T-helper 2 cell treated with Interferon-gamma antibody and Interleukin-4, amounts not matched to agents 5 μg/mL and 100 μg/mL, for 36 hours (primary cell): ENCODE measurements at places on chromosomes 6 and 20.

DNA sequence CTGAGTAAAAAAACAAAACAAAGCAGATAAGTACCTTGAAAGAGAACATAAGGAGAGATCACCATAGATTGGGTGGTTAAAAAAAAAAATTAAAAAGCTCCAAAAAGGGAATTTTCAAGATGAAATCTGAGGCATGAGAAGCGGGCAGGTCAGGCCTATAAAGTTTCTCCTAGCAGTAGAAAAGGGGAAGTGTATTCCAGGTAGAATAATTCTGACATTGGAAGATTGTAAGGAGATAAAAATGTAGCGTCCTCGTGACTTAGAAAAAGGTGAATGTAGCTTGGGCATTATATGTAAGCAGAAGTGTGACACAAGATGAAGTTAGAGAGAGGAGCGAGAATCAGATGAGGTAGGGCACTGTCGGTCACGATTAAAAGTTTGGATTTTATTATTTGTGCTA lies 9.1 kb upstream of the ADGRB3 start:
- DNase-seq, result no peak

GRCh38 chr20:63955281-63955826 lies 862 bp downstream of the UCKL1 start:
- peak; percentile 51 for DNase-seq

GRCh38 chr6:7142918-7143475 lies 35.2 kb downstream of the RREB1 start:
- no peak for DNase-seq

DNA sequence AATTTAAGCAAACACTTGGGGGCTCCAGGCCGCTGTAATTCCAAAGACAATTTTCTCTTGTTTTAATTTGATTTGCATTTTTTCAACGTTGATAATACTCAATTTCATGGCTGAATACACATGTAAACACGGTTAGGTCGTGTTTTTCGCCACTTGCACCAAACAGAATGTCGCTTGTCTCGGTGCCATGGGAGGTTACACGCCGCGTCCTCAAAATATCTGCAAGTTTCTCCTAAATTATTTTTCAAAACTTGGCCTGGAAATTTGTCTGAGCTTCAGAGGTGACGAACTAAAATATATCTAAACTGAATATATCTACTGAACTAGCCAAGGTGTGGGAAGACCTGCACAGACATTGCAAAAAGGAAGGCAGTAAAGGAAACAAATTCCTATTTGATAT lies 15.0 kb downstream of the FOXA2 start:
- no peak for DNase-seq

DNA sequence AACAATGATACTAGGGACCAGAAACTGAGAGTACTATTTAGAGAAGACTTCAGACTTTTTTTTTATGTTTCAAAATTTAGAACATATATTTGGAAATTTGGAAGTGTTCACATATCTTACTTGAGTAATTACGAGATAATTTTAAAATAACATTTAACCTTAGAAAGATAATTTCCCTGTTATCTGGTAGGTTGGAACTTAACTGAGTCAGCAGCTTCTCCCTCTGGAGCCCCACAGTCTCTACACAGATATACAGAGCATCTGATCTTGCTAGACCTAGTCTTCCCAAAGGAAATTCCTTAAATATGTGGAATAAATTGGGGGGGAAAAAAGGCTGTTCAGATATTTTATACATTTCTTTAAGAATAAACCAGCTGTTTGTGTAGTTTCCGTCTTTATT lies 48.6 kb downstream of the TSPYL4 start:
- no peak for DNase-seq

- DNase-seq, result no peak
Measured at GRCh38 chr6:135073756-135074393, 19.3 kb upstream of the HBS1L start.

DNA sequence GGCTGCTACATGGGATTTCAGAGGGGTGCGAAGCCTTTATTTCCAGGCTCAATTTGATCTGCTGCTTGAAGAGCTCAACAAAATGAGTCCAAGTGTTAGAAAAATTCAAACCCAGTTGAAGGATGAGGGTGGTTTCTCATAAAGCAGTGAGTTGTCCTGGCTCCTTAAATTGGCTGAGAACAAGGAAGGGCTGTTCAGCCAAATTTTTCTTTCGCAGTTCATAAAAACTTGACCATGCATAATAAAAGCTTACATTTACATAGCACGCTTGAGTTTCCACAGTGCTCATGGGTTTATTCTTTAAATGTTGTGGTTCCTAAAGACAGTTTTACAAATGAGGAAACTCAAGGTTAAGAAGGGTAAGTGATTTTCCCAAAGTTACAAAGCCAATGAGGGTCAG lies 174.4 kb upstream of the FOXA2 start:
- DNase-seq, result no peak

GRCh38 chr20:49620364-49621240 lies 52.7 kb upstream of the PTGIS start:
- peak; percentile 58 for DNase-seq

DNA sequence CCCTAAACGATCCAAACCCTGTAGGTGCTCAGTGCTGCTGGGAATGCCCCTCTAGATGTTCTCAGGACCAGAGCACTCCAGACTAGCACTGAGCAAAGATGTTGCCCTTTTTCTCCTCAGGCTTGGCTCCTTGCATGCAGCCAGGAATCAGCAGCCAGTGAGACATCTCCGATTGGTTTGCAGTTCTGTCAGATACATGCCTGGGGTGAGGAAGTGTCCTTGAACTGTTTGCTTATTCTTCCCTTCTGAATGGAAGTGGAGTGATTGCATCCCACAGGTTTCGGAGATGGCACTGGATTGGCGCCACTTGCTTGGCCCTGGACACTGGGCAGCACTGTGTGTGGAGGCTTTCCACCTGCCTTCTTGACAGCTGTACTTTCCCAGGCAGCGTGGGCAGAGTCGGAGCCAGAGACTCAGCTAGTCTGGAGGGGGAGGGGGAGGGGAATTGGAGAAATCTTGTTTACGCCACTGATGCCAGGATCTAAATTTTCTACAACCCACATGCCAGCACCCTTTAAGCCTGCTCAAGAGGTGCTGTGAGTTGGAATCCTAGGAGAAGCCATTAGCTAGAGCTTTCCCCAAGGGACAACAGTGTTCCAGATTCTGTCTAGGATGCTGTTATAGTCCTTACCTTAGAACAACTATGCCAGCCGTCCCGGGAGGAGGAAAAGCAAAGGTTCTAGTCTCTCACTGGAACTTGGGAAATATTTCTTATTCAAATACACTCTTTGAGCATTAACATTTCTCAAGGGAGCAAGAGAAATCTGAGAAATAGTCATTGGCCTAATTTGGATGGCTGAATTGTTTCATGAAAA lies 49.2 kb upstream of the SASH1 start:
- DNase-seq, result no peak

GRCh38 chr20:48716086-48716485 lies 111.7 kb downstream of the PREX1 start:
- DNase-seq, result peak; percentile 42

DNA sequence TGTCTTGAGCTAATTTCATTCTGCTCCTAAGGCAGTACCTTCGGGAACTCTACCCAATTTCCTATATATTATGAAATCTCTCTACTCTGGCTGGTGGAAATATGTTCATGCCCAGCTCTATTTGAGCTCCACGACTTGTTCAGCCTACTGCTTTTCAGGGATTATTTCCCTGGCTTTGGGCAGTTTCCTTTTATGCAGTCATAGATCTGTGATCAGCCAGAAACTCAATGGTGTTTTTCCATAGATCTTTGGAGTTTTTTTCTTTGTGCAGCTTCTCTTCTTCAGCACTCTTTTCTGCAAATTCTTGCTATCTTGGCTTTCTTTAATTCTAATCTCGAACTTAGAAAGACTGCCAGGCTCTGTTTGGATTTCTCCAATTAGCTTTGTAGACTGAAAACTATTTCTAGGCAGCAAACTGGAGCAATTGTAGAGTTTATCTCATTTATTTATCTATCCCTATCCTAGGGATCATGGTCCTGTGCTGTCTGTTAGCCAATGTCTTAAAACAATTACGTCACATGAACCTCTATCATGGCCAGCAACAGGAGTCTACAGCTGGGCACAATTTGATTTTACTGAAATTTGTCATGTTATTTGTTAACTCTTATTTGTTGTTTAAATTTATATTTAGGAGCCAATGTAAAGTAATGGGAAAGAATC lies 328.4 kb downstream of the BCKDHB start:
- no peak for DNase-seq

- DNase-seq, result no peak
Measured at GRCh38 chr6:125526007-125526720, 223.3 kb upstream of the HEY2 start.

GRCh38 chr6:23414051-23414445 lies 712.0 kb upstream of the NRSN1 start:
- DNase-seq, result no peak

DNA sequence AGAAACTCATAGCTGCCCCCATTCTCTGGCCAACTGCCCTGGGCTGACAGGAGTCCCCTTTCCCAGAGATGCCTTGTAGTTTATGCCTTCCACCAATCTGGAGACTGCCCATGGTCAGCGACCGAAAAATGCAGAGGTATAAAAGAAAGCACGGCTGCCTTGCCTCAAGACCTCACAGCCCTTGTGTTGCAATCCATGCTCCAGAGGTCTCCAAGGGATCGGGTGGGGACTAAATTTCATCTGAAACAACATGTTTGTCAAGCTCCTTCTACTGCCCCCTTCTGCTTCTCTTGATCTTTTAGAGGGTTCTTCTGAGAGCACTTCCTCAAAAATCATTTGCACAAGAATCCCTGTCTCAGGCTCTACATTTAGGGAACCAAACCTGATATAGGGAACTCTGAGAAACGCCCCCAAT lies 128.8 kb downstream of the PLCB1 start:
- no peak for DNase-seq

DNA sequence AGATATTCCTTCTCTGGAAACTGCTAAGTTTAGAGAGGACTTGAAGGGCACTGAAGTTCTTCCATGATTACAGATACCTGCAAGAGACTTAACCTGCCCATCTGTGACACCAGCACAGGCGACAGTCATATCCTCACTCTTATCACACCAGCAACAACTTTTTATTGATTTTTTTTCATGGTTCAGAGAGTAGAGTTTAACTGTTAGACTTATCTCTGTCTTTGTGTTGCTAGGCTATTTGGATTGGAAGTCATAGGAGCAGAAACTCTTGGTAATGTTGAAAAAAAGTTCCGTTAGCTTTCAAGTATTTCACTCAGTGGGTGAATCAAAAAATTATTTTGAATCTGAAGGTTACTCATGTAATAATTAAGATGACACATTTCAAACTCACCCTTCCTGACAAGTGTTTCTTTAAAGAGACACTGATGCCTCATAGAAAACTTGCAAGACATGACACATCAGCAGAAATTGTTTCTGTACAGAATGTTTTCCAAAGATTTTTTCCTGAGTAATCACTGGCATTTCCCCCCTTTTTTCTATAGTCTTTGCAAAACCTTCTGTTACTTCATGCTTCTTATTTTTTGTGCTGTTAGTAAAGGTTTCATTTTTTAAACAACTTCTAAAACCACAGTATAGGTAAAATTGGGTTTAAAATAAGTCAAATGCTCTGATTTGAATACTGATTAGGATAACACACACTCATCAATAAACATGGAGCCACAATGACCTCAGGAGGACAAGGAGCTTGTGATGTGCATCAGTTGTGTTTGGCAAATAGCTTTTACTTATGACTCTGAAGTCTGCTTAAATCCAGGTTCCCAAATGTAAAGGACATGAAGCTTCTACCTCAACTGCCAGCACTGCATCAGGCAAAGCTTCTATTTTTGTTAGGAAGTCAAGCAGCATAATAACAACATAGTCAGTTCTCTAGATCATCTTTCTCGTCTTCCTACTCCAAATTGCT lies 252.9 kb upstream of the MAN1A1 start:
- no peak for DNase-seq

- no peak for DNase-seq
Measured at GRCh38 chr6:10451828-10452509, 37.1 kb upstream of the TFAP2A start.

DNA sequence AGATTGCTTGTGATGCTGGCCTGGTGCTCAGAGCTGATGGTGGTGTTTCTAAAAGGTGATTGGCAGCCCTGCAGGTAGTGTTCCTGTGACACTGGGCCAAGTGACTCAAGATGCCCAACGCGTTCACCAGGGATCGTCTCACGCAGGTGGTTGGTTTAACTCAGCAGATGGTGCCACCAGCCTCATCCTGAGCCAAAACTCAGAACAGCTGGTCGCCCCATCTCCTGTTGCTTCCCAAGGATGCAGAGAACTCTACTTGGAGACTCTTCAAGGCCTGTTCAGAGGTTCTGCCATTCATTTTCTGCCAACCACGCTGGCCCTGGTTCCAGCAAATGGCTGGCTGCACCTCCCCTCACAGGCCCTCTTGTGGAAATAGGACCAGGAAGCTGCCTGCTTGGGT lies 394.4 kb downstream of the CDH26 start:
- DNase-seq, result no peak

DNA sequence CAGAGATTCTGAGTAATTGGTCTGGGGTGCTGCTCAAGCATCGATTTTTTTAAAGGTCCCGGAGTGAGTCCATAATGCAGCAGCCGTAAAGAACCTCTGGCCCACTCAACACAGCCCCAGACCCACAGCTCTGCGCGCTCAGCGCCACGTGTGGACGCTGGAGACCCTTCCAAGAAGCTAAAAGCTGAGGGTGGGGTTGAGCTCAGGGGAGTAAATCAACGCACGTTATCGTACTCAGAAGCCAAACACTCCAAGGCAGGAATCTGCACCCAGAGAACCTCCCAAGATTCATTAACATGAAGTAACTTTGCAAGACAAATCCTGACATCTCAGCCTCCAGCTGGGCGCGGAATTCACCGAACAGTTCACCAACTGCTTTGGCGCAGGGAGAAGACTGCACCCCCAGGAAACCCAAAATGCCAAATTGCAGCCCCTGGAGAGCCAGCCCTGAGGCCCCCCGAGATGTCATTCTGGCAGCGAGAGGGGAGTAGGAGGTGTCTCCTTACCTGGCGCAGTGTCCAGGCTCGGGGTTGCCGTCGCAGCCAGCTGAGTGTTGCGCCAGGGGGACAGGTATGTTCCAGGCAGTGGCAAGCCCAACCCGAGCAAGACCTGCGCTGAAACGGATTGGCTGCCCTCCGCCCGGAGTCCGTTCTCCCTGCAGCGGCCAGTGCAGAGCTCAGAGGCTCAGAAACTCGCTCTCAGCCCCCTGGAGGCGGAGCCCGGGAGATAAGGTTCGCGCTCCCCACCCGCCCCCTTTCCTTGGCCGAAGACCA lies at the start of gene COL21A1:
COL21A1 (minus strand) TSS at position 700 of the 773 bp plus-strand sequence. CDS start 64,962 bp downstream, outside the sequence.
- DNase-seq, result no peak

- DNase-seq, result peak; percentile 25
Measured at GRCh38 chr20:20360464-20360863, 7.4 kb upstream of the INSM1 start.

DNA sequence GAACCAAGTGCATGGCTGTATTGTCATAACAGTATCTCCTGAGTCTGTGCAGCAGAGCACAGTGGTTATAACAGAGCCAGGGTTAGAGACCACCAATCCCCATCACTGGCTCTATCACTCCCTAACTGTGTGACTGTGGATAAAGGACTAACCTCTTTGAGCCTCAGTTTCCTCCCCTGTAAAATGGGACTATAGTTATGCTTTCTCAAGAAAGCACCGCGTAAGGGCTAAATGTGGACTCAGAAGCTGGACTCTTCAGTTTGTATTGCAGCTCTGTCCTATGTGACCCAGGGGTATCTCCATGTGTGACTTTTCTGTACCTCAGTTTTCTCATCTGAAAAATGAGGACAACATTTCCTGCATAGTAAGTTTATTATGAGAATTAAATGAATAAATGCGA lies 59.9 kb downstream of the TRAM2 start:
- no peak for DNase-seq

GRCh38 chr20:37968841-37969401 lies 64.3 kb downstream of the TTI1 start:
- DNase-seq, result no peak

GRCh38 chr6:40162074-40162473 lies 227.8 kb upstream of the MOCS1 start:
- DNase-seq, result no peak

- DNase-seq, result no peak
Measured at GRCh38 chr20:61936701-61937131, 129.0 kb downstream of the TAF4 start.
